ENCODE measurements at places on chromosomes 7 and 10.

- DNase-seq: no peak
Observed at GRCh38 chr10:35035606-35036005, 54.5 kb downstream of the CUL2 start.

GRCh38 chr10:7626283-7626682, 40.5 kb downstream of the ITIH5 start:
- no peak for DNase-seq

GRCh38 chr10:49518982-49519578, 19.8 kb downstream of the ERCC6 start:
- DNase-seq: peak; percentile 52

GRCh38 chr7:111329367-111330234, 232.7 kb downstream of the IMMP2L start:
- DNase-seq: no peak

DNA sequence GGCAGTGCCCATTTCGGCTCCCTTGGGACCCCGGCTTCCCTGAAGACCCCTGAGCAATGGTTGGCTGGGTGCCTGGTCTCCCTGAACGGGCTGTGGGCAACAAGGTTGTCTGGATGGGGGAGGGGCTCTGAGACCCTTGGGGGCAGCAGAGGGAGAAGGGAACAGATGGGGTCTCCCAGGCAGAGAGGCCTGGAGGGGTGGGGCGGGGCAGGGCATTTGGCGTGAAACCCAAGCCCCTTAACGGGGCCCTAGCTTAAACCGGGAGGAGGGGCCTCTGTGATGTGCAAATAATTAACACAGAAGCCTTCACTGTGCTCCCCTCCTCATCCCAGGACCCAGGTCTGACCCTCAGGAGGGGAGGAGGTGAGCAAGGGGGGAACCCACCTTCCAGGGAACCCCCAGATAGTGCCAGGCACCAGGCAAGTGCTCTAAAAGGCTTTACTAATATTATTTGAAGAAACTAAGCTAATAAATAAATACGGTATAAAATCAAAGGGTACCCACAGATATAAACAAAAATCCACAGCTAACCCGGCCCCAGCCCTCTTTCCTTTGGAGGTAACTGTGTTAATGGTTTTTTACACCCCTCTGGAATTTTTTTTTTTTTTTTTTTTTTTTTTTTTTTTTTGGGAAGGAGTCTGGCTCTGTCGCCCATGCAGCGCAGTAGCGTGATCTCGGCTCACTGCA, 170.8 kb downstream of the RNF216 start:
- no peak for DNase-seq

- no peak for DNase-seq
Observed at GRCh38 chr7:25031432-25031831, 51.5 kb upstream of the OSBPL3 start.

- no peak for DNase-seq
Observed at GRCh38 chr10:129876838-129877237, 87.2 kb downstream of the EBF3 start.

DNA sequence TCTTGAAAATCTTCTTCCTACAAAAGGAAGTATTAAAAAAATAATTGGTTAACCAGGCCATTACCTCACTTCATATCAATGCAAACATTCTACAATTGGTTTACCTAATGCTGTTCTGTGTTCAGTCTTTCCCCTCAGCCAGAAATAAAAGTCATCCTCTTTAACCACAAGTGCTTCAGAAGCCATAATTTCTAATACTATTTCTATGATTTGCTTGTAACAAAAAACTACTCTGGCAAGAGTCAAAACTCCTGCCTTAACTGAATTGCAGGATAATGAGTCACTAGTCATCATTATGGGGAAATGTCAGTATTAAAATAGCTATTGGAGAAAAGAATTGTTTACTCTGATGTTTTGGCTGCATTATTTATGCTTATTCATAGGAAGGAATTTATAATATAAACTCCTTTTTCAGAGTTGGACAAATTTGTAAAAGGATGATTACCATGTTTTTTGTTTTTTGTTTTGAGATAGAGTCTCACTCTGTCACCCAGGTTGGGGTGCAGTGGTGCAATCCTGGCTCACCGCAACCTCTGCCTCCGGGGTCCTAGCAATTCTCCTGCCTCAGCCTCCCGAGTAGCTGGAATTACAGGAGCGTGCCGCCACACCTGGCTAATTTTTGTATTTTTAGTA, 55.5 kb upstream of the ODAD2 start:
- DNase-seq: no peak

GRCh38 chr7:150962553-150963399, 15.3 kb downstream of the KCNH2 start:
- DNase-seq: peak; percentile 89

- DNase-seq: no peak
Observed at GRCh38 chr10:130771491-130771946, 540.0 kb downstream of the TCERG1L start.

- no peak for DNase-seq
Observed at GRCh38 chr10:98676895-98677294, 230.2 kb upstream of the HPS1 start.

- DNase-seq: no peak
Observed at GRCh38 chr7:85521108-85521694, 334.3 kb upstream of the SEMA3D start.

GRCh38 chr7:83347945-83348444, 185.3 kb upstream of the PCLO start:
- no peak for DNase-seq

DNA sequence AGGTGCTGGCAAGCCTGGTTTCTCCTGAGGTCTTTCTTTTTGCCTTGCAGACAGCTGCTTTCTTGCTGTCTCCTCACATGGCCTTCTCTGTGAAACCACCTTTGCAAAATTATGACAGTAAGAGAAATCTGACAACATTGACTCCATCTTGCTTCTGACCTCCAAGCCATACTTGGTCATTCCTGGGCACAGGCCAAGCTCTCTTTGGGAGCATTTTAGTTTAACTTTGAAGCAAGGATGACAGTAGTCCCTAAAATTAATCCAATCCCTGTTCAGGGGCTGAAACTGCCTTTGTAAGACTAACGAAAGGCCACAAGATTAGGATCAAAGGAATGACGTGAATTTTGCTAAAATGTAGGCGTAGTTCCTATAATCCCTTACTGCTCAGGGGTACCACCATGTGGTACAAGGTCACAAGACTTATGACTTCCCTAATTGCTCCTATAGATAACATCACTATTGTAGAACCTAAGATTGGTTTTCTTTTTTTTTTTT, 25.1 kb upstream of the NRBF2 start:
- no peak for DNase-seq

DNA sequence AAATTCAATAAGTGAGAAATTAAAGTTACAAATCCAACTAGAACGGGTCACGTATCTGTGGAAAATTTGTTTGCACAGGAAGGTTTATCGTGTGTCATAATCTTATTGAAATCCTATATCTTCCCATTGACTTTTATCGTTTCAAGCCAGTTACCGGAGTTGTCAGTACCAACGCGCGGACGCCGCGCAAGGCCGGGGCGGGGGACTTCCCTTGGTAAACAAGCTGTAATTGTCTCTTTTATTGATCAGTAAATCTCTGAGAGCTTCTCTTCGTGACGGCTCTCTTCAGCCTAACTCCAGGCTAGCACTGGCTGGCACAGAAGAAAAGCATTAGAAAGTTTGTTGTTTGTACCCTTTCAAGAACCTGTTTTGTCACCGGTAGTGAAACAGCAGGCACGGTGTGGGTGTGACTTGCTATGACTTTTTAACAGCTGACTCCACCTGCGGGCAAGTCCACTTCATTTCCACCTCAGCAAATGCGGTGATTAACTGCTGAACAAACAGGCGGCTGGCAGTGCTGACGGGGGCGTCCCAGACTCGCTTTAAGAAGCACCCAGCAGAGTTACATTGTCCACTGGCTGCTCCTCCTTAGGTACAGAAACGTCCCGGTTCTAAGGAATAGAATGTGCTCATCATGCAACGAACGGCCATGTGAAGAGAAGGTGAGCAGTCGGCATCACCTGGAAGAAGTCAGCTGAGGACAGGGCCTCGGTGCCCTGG, 215.8 kb downstream of the MAD1L1 start:
- DNase-seq: no peak

DNA sequence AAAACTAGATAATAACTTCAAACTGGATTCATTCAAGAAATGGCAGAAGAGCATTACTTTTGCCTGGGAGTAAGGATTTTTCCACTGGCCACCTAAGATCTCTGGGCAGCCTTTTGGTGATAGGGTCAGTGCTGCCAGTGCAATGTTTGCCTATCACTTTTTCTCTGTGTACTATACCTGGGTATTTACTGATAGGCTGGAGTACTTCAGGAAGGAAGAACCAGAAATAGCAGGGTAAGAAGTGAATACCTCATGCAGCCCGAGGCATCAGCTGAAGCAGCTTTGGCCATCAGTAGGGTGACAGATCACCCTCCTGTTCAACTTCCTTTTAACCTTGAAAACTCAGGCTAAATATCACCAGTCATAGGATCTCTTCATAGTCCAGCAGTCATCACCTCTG, 5.5 kb upstream of the PAPSS2 start:
- DNase-seq: no peak

- DNase-seq: no peak
Observed at GRCh38 chr7:149133028-149133710, 7.0 kb upstream of the ZNF425 start.

- DNase-seq: peak; percentile 51
Observed at GRCh38 chr7:143407287-143408251, 1.1 kb downstream of the EPHA1 start.

GRCh38 chr7:47669901-47670384, 88.0 kb upstream of the TNS3 start:
- DNase-seq: no peak

GRCh38 chr10:109412353-109412752, 511.0 kb downstream of the XPNPEP1 start:
- DNase-seq: no peak

DNA sequence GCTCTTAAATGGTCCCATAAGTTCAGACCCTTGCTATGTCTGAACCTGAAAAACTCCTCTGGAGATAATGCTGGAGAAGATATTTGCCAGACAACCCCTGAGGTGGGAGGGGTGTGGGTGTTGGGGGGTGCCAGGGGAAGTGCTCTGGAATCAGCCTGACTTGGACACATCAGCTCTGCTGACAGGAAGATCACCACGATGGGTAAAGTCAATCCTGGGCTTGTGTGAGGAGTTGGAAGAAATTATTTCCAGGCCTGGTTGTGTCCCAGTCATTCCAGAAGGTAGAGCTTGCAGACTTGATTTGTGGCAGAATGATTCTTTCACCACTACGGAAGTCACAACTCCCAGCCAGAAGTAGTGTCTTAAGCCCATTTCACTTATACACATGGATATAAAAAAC, 60.3 kb upstream of the UNC5B start:
- DNase-seq: no peak

GRCh38 chr7:33089142-33089541, 20.1 kb downstream of the RP9 start:
- DNase-seq: no peak

DNA sequence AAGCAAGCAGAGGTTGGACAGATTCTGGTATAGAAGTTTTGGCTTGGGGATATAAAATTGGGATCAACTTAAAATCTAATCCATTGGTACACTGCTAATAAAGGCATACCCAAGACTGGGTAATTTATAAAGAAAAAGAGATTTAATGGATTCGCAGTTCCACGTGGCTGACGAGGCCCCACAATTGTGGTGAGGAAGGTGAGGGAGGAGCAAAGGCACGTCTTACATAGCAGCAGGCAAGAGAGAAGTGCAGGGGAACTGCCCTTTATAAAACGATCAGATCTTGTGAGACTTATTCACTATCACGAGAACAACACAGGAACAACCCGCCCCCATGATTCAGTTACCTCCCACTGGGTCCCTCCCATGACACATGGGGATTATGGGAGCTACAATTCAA, 9.7 kb downstream of the ACADSB start:
- no peak for DNase-seq

DNA sequence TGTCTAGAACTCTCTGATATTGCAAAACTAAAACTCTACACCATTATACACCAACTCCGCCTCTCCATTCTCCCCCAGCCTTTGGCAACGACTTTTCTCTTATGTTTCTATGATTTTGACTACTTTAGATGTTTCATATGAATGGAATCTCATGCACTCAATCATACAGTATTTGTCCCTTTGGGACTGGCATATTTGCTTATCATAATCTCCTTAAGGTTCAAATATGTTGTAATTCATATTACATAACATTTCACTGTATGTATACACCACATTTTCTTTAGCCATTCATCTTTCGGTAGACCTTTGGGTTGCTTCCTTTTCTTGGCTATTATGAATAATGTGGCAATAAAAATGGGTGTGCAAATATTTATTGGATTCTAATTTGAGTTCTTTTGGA, 164.4 kb downstream of the ARL4A start:
- DNase-seq: no peak

Data from GM20000 (cell line).